ENCODE measurements at places on chromosomes 13 and 19.

DNA sequence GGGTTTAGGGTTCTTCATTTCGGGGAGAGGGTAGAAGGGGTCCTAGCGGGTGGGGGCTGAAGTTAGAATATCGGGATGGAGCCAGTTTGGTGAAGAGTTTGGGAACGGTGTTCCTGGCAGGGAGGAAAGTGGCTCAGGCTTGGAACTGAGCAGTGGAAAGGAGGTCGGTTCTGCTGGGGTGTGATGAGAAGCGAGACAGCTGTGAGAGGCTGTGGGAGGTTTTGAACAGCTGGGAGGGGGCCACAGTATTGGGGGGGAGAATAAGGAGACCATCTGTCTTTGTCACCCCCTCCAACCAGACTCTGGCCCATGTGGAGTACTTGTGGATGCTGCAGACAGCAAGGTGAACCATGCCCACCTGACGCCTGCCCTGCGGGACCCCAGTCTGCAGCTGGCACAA is 1.0 kb upstream of the TM6SF2 start:
- no peak for DNase-seq

GRCh38 chr13:20219577-20219976 is 12.5 kb downstream of the GJB6 start:
- DNase-seq: no peak

- DNase-seq: no peak
Measured at GRCh38 chr19:45484273-45484945, 12.4 kb downstream of the RTN2 start.

- DNase-seq: no peak
Measured at GRCh38 chr19:8097198-8097597, 44.6 kb downstream of the CCL25 start.

GRCh38 chr19:2337329-2337707 is 8.8 kb downstream of the SPPL2B start:
- DNase-seq: no peak

- no peak for DNase-seq
Measured at GRCh38 chr13:21831654-21832324, 160.9 kb downstream of the FGF9 start.

DNA sequence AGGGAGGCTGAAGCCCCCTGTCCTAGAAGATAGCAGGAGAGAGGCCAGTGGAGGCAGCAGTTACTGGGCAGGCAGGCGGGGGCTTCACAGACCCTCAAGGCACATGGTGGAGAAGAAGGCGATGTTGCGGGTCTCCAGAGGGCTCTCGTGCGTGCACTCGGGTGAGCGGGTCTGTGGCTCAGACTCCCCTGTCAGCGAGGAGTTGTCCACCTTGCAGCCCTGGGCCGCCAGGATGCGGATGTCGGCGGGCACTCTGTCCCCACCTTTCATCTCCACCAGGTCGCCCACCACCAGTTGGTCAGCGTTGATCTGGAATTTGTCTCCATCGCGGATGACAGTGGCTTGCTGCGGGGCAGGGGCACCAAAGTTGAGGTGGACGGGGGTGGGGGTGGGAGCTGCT is 3.2 kb downstream of the ATP4A start:
- DNase-seq: no peak

- no peak for DNase-seq
Measured at GRCh38 chr13:40549500-40550094, 116.8 kb downstream of the FOXO1 start.

- peak; percentile 74 for DNase-seq
Measured at GRCh38 chr19:2561895-2562294, 86.0 kb downstream of the GADD45B start.

- no peak for DNase-seq
Measured at GRCh38 chr13:51613535-51613934, 29.3 kb downstream of the WDFY2 start.

Measured in T-cell (primary cell).